ENCODE measurements at places on chromosomes 3 and 15.
A peak's percentile ranks its signal among the peaks of the same experiment; 100 is the strongest.

DNA sequence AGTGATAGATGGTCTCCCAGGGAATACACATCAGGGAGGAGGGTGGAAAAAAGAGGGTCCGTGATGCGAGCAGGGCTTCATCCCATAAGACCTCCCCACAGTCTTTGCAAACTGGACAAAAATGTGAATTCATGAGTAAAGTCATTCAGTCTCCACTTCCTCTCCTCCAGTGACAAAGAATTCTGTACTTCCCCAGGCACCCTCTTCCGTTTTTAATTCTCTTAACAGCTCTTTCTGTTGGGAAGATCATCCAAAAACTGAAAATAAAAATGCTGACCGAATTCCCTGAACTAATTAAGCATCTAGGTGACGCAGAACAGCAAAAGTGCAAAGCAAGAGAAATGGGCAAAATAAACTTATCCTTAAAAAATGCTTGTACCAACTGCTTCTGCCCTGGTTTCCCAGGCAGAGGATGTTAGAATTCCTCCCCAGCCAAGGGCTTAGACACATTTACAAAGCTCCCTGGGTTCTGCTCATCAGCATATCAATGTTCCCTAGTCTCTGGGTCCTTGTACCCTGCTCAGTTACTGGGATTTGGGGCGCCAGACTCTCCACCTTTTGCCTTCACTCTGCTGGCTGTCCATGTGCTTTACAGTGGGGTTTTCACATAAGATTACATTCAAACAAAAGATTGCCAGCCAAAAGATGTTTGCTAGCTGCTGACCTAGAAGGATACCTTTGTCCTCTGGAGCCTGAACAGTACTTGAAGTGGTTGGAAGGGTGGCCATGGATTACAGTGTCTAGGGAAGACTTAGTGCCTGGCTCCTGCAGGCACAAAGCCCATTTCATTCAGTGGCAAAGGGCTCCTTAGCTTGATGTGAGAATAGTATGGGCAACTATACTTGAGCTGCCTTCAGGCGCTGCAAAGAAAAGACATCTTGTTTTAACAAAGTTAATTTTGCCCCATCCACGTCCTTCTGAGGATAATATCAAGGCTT is 69.4 kb downstream of the ARNT2 start:
- no peak for DNase-seq

GRCh38 chr3:166844329-166844728 is 535.8 kb downstream of the ZBBX start:
- no peak for DNase-seq

- no peak for DNase-seq
These were observed 104.4 kb downstream of the LRRK1 start for GRCh38 chr15:101023501-101024072.

- DNase-seq = peak; percentile 11
These were observed 29.3 kb downstream of the CCNL1 start for GRCh38 chr3:157130467-157131251.

- DNase-seq = no peak
These were observed 11.6 kb downstream of the RPL15 start for GRCh38 chr3:23928524-23928923.

GRCh38 chr15:26624128-26624527 is 148.7 kb downstream of the GABRB3 start:
- no peak for DNase-seq

GRCh38 chr15:101065570-101066221 is 146.5 kb downstream of the LRRK1 start:
- no peak for DNase-seq
